ENCODE measurements at places on chromosomes 16 and 17.

DNA sequence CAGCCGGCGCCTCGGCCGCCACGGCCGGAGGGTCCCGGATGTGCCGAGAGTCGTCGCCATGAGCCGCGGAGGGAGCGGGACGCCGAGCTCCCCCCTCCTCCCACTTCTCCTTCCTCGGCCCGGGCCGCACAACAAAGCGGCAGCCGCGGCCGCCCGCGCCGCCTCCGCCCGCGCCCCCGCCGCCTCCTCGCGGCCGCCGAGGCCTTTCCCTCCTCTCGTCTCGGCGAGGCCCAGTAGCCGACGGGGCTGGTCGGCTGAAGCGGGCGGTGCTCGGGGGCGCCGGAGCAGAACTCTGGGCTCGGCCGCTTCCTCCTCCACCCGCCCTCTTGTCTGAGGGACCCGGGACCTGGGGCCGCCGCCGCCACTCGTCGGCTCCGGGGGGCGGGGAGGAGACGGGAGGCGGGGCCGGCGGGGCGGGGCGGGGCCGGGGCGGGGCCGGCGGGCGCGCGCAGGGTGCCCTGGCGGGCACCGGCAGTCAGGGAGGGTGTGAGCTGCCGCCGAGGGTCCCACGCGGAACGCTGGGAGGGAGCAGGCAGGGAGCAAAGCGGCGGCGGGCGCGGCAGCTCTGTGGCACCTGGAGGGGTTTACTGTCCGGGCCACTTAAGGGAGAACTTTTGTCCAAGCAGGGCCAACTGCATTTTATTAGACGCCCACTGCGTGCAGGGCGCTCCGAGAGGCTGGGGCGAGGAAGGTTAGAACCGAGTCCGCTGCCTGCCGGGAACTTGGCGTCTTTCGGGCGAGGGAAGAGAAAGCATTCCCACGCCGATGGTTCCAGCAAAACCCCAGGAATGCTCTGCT, at the start of gene SMURF2:
TSS of gene SMURF2 (minus strand) at position 332 of the 798 bp plus-strand sequence. CDS start 427 bp downstream, outside the sequence.
- peak; percentile 75 for DNase-seq

DNA sequence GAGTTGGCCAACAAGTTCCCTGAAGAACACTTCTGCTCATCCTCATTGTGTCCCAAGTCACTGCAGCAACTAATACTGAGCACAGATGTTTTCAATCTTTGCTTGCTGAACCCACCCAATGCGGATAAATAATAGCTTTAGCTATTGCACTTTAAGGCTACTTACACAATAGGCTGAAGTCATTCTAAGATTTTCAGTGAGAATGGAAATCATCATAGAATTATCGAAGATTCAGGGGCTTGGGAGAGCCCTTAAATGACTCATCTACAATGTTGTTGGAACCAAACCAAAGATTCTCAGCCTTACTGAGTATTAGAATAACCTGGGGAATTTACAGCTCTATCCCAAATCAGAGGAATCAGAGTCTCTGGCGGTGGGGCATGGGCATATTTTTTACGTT, 51.2 kb downstream of the SYCE1L start:
- DNase-seq: no peak

DNA sequence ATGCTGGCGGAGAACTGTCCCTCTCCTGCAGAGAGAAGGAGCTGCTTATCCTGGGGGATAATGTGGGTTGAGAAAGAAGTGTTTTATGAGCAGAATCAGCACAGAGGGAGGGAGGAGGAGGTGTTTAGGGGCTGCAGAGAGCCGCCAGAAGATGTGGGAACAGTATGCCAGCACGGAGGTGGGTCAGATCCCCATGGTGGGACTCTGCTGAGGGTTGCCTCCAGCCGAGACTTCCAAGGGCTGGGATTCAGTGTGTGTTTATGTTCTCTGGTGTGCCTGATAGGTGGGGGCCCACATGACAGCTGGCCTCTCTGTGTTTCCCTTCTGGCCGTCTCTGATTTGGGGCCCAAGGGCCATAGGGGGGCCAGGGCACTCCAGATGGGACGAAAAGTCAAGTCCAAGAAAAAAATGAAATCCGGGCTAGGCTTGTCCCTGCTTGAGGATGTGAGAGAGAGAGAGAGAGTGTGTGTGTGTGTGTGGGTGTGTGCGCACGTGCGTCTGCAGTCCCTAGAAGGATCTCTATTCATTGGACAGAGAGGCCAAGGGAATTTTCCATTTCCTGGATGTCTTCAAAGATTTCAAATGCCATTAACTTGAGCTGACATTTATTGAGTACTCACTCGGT, 21.6 kb downstream of the PRKCB start:
- DNase-seq: no peak

DNA sequence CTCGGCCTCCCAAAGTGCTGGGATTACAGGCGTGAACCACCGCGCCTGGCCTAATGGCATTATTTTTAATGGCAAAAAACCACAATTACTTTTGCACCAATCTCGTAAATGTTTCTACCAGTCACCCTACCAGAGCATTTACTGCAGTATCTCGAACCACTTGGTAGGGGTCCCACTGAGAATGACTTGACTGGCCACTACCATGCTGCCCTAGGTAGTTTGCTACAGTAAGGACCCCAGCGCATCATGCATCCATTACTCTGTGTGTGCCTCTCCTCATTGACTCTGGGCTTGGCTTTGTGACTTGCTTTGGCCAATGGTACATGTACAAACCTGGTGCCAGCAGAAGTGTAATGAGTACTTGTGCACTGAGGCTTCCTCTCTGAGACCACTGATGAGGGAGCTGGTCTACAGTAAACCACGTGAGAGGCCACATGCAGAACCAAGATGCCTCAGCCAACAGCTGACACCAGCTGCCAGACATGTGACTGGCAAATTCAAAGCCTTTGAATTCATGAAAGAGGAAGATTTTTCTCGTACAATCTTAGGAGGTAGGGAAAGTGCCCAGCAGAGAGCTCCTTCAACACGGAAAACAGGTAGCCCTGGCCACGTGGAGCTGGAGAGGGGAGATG, 421.7 kb upstream of the C16orf82 start:
- DNase-seq: no peak

DNA sequence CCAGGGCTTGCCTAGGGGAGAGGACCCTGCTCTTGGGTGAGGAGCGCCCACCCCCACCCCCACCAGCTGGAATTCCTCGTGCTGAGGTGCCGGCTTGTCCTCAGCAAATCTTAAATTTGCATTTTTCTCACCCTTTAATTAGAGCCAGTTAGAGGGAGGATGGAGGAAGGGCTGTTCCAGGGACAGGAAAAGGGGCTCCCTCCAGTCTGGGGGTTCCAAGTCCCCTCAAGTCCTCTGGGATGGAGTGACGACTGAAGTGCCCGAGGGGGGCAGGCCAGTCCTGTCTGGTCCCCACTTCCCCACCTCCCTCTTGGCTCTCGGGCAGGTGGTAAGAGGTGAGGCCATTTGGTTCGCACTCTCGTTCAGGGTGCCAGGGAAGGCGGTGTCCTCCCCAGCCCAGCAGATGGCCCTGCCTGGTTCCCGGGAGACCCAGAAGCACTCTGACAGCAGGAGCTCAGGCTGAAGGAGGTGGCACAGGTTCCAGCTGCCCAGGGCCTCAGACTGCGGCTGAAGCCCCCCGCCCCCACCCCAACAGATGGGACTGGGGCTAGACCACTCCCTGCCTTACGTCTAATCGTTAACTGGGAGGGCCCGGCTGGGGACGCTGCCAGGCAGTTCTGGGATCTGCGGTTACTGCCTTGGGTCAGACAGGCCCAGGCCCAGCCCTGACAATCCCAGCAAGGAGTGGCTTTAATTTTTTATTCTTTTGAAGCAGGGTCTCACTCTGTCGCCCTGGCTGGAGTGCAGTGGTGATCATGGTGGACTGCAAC, 2.2 kb downstream of the RAB26 start:
- no peak for DNase-seq

- DNase-seq: no peak
Measured at GRCh38 chr17:81980707-81981343, 3.4 kb downstream of the ASPSCR1 start.

GRCh38 chr16:85229869-85230462, 117.7 kb upstream of the CIBAR2 start:
- no peak for DNase-seq

DNA sequence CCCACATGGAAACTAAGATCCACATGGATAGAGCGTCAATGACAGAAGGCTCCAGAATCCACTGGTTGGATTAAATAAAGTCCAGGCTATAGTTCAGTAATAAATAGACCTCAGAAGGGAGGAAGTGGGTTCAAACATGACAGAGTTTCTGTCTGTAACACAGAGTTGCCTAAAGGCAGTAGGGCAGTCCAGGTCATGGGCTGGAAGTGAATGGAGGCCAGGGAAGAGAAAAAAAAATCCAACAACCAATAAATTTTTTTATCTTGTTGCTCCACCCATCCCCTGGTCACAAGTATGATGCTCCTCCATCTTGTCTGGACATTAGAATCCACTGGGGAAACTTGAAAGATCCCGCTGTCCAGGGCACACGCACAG, 92.4 kb downstream of the RGS9 start:
- peak; percentile 3 for DNase-seq

- DNase-seq: no peak
Measured at GRCh38 chr16:77877712-77878347, 89.5 kb downstream of the VAT1L start.

GRCh38 chr17:8506145-8506544, 70.5 kb downstream of the NDEL1 start:
- no peak for DNase-seq

- no peak for DNase-seq
Measured at GRCh38 chr17:70621566-70621965, 452.2 kb downstream of the KCNJ2 start.

GRCh38 chr17:44223541-44224071, 4.1 kb upstream of the UBTF start:
- no peak for DNase-seq

- DNase-seq: no peak
Measured at GRCh38 chr16:27389272-27389961, 12.6 kb upstream of the IL21R start.

- no peak for DNase-seq
Measured at GRCh38 chr17:71658996-71659395, 461.8 kb upstream of the SOX9 start.

- peak; percentile 82 for DNase-seq
Measured at GRCh38 chr17:38704606-38705522, at the start of gene MLLT6. MLLT6 (plus strand) TSS chr17:38705273; CDS start chr17:38705633, 360 bp downstream.

DNA sequence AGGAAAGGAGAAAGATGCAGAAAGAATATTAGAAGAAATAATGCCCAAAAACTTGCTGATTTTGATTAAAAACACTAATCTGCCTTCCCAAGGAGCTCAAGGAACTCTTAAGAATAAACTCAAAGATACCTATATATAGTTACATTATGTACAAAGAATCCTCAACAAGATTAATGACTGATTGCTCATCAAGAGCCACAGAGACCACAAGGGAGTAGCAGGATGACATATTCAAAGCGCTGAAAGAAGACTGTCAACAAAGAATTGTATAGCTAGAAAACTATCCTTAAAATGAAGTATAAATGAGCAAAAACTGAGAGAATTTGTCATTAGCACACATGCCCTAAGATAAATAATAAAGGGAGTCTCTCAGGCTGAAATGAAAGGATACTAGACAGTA, 6.2 kb downstream of the LPCAT2 start:
- DNase-seq: no peak
